Stimulated activated naive CD8-positive, alpha-beta T cell treated with anti-CD3 and anti-CD28 coated beads, Interleukin-15, amount 100 ng/mL, for 72 hours (primary cell): ENCODE measurements at places on chromosomes 6 and 20.

- DNase-seq = no peak
Observed at GRCh38 chr6:123570813-123571684, 65.7 kb downstream of the TRDN start.

DNA sequence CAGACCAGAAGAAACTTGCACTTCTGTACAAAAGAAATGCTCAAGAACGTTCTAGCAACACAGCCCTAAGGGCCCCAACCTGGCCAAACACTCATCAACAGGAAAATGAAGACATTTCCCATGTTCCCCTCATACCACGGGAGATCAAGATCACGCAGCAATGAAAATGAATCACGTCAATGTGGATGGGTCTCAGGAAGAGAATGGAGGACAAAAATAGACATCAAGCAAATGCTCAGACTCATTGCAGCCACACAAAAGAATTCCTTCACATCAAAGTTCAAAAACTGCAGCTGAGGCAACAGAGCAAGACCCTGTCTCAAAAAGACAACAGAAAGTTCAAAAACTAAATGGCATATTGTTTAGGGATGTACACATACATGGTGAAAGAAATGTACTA is 18.1 kb downstream of the ULBP3 start:
- DNase-seq = no peak

DNA sequence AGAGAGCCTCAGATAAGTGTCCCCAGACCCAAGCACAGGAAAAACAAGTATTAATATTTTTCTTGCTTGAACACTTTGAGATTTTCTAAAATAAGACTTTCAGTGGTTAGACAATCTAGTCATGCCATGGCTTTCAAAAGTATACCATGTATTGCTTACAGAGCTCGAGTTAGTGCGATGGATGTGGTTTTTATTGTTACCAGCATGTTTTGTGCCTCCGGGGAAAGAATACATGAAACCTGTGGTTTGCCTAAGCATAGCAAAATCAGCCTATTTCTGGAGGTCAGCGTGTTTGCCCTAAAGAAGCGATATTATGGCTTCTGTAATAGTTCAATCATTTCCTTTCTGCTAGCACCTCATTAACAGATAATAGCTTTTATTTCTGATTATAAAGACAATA is 21.6 kb downstream of the RIN2 start:
- DNase-seq = no peak

GRCh38 chr6:64221776-64222175 is 586.2 kb downstream of the PHF3 start:
- no peak for DNase-seq

- no peak for DNase-seq
Observed at GRCh38 chr20:61322151-61322865, 70.2 kb downstream of the CDH4 start.

DNA sequence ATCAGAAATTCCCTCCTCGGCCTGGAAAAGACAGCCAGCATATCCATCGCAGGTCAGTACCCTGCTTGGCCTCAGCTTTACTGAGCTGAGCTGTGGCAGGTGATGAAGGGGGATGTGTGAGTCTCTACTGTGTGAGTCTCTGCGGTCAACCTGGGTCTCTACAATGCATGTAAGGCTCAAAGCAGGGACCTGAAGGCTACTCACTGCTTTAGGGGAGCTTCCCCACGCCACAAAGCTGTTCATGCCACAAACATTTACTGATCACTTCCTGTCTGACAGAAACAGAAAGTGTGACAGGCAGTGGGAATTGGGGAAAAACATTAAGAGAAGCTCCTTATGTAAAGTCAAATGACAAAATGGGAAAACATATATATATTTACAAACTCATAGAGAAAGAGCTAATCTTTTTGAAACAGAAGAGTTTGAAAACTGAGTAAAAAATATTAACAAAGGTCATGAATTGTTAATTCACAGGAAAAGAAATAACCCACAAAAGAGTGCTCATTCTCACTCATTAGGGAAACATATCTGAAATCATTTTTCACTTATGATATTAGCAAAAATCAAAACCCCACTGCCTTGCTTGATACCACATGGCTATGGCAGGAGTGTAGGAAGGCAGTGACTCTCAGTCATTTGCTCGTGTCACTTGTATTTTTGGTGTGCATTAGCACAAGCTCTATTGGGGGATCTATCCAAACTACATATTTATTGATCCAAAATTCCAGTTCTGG is 5.8 kb downstream of the BTN3A3 start:
- DNase-seq = peak; percentile 61

DNA sequence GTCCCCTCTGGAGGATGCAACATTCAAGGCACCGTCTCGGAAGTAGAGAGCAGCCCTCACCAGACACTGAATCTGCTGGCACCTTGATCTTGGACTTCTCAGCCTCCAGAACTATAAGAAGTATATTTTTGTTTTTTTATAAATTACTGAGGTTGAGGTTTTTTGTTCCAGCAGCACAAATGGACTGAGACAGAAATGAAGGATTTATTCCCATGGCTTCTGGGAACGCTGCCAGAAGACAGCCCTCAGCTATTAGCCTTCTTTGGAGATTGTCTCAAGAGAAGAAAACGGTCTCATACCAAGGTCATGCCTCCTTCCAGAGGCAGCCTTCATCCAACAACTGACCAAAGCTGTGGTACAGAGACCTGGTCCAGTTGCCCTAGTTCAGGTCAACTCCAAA is 85.4 kb downstream of the CHMP4B start:
- DNase-seq = no peak

DNA sequence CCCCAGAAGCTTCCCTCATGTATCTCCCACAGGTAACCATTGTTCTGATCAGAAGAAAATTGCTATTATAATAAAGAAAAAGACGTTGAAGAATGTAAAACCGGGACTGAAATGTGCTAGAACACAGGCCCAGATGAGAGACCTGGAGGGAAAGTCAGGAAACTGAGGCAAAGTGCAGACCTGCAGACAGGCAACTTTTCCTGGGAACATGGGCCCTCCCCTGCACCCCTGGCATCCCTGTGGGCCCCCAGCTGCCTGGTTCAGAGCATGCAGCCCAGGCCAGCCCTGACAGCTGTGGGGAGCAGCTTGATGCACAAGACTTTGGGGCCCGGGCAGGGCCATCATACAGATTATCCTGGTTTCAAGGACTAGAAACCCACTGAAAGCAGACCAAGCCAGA is 212.2 kb downstream of the CDC5L start:
- DNase-seq = no peak

DNA sequence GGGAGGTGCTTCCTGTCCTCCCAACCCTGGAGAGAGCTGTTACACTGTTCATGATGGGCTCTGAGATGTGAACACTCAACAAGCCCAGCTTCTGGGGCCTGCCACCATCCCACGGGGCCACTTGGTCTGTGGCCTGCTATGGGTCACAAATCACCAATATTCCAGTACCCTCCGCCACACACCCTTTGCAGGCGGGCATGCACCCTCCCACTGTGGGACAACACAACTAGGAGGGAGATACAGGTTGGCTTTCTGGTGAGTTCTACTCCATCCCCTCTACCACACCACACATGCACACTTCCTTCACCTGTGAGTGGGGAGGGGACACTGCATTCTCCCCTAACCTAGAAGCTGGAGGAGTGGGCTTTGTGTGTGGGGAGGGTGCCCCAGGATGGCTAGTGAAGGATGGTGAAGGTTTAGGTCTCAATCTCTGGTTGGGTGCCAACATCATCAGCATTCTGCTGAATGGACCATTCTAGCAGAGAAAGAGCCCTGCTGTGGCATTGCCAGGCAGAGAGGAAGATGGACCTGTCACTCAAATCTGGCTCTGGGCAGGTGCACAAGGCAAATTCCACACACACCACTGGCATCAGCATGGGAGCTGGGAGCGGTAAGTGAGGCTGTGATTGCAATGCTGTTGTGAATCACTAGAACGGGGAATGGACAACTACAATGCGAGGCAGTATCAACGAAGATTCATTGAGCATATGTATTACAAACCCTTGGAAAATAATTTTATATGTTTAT is 175.1 kb downstream of the THBS2 start:
- DNase-seq = no peak

GRCh38 chr6:25949695-25950094 is 12.9 kb upstream of the TRIM38 start:
- DNase-seq = no peak

GRCh38 chr20:49701241-49701790 is 12.4 kb downstream of the B4GALT5 start:
- DNase-seq = peak; percentile 49

- DNase-seq = no peak
Observed at GRCh38 chr6:24802271-24803059, 3.7 kb upstream of the ARMH2 start.

- DNase-seq = no peak
Observed at GRCh38 chr6:33967966-33968724, 164.3 kb upstream of the MLN start.

GRCh38 chr20:62285722-62286121 is 17.1 kb upstream of the ADRM1 start:
- no peak for DNase-seq

GRCh38 chr6:35237476-35237875 is 22.1 kb upstream of the ZNF76 start:
- no peak for DNase-seq

- no peak for DNase-seq
Observed at GRCh38 chr20:10304471-10305046, 85.9 kb downstream of the SNAP25 start.

GRCh38 chr6:56956491-56956890 is 1.6 kb downstream of the BEND6 start:
- DNase-seq = no peak

GRCh38 chr6:160831739-160832138 is 129.7 kb downstream of the PLG start:
- DNase-seq = no peak

- no peak for DNase-seq
Observed at GRCh38 chr20:37816003-37816402, 86.9 kb upstream of the VSTM2L start.

DNA sequence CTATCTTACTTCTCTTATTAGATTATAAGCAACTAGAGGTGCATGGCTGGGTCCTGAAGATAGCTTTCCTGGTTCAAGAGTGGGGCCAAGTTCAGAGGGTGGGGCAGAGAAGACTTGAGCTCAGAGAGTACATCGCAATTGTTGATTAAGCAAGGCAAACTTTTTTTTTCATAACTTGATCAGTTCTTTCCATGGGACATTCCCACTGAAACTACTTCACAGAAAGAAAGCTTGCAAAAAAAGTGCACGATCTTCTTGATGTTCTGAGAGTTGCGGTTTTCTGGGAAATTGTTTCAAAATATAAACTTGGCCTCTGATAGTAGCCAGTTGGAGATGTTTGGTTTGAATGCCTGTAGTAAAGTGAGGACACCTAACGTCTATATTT is 100.9 kb downstream of the ZDHHC14 start:
- DNase-seq = no peak

DNA sequence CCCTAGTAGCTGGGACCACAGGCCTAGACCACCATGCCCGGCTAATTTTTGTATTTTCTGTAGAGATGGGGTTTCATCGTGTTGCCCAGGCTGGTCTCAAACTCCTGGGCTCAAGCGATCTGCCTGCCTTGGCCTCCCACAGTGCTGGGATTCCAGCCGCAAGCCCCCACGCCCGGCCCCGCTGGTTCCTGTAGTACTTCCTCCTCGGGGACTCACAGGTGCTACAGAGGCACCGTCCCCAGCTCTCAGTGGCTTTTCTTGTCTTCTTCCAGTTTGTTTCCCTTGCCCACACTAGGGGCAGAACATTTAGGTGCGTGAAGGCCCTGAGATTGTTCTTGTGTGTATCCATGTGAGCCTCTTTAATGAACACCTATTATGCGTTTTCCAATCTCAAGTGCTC is 773 bp upstream of the ZBP1 start:
- DNase-seq = no peak

GRCh38 chr6:41630069-41630468 is 8.2 kb upstream of the MDFI start:
- no peak for DNase-seq

GRCh38 chr6:168047841-168048723 is 30.9 kb downstream of the FRMD1 start:
- no peak for DNase-seq

DNA sequence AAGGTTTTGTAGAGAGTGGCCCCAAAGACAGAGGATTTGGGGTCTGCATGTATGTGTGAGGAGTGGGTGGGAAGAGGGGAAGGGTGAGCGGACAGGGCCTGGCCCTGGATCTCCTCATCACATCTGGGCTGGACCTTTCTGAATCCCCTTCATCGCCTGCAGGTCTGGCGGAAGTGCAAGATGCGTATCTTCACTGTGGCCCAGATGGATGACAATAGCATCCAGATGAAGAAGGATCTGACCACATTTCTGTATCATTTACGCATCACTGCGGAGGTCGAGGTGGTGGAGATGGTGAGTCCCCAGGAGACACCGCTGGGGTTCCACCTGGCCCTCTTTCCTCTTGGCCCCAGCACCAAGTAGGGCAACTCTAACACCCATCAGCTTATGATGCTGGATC is 24.4 kb downstream of the SLC12A5 start:
- DNase-seq = no peak

- DNase-seq = no peak
Observed at GRCh38 chr20:18240997-18241396, 47.3 kb upstream of the ZNF133 start.

DNA sequence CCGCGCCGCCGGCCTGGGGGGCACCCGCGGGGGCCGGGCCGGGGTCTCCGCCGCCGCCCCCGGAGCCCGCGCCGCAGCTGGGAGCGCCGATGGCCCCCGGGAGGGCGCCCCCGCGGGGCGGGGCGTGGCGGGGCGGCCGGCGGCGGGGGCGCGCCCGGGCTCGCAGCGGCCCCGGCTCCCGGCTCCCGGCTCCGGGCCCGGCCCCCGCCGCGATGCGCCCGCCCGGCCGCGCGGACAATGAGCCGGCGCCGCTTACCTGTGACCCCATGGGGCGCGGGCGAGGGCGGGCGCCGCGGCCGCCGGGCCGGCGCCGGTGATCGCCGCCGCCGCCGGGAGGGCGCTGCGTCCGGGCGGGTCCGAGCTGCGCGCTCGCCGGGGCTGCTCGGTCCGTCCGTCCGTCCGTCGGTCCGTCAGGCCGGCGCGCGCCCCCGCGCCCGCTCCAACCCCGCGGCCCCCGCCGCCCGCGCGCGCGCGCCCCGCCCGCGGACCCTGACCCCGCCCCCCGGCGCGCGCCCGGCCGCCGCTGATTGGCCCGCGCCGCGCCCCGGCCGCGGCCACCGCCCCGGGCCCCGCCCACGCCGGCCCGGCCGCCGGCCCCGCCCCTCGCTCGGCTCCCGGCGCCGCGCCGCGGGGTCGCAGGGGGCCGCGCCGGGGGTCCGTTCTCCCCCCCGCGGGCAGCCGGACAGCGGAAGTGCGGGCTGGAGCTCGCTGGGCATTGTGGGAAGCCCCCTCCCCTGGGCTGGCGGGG is at the start of gene ZBTB46:
Gene ZBTB46 (minus strand): TSS at position 424 of the 748 bp plus-strand sequence. CDS start 40,507 bp downstream, outside the sequence.
- no peak for DNase-seq

DNA sequence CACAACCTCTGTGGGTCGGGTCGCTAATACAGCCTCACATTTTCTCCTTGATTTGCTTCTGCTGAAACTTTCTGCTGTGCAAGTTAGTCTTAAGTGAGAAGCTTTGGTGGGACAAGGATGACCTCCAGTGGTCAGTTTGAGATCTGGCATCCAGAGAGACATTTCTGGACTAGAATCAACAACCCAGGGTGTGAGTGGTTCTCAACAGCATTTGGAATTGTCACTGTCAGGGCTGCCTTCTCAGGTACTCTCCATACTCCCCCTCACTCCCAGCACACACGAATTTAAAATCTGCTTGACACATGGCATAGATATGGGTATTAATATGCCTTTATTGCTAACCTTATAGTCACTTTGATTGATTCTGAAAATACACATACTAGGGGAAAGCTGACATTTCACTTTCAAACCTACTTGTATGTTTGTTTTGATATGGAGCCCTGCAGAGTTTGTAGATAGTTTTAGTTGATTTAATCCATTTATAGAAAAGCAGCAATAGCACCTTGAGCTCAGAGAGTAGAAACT is 13.2 kb downstream of the OTOR start:
- peak; percentile 33 for DNase-seq

- DNase-seq = no peak
Observed at GRCh38 chr20:23242556-23243180, 107.9 kb upstream of the NXT1 start.

GRCh38 chr20:58306421-58307261 is 2.9 kb upstream of the RAB22A start:
- DNase-seq = peak; percentile 88
